ENCODE measurements at places on chromosomes 3 and 15.

DNA sequence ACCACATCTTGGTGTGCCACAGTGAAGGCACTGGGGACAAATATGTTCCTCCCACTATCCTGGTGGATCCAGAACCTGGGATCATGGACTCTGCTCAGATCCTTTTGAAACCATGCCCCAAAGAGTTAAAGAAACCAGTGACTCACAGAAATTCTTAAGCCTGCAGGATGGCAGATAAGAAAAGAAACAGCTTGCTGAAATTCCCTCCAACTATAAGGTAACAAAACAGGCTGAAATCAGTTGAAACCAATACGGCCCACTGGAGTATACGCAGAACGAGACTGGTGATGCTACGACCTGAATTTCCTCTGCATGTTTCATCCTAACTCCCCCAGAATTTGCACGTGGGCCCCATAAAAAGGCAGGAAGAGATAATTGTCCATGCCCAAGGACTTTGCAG lies 209.6 kb downstream of the TJP1 start:
- DNase-seq, result no peak

- no peak for DNase-seq
Observed at GRCh38 chr15:26352909-26353308, 420.0 kb downstream of the GABRB3 start.

GRCh38 chr15:66004618-66005262 lies 135.4 kb downstream of the RAB11A start:
- DNase-seq, result no peak

- DNase-seq, result no peak
Observed at GRCh38 chr3:24386458-24386857, 108.2 kb downstream of the THRB start.

GRCh38 chr3:158160958-158161357 lies 51.1 kb downstream of the RSRC1 start:
- DNase-seq, result no peak
